Kidney capillary endothelial cell (primary cell): ENCODE measurements at places on chromosomes 12 and 14.

DNA sequence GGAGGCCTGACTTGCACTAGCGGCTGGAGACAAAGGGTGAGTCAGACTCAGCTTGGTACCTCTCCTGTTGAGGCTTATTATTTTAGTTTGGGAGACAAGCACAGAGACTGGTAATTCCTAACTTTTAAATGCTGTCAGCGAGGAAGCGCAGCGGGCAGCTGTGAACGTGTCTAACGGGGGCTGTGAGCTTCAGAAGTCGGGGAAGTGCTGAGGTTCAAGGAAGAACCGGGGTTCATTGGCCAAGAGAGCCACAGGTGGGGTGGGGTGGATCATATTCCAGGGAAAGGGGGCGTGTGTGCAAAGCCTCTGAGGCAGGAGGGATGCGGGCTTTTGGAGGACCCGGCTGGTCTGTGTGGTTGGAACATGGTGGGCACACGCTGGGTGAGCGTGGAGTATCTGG, 36.1 kb upstream of the ADGRD1 start:
- no peak for DNase-seq

- DNase-seq: no peak
Observed at GRCh38 chr12:16384732-16385131, 37.3 kb downstream of the MGST1 start.

- DNase-seq: no peak
Observed at GRCh38 chr12:58487255-58487654, 433.0 kb downstream of the LRIG3 start.

DNA sequence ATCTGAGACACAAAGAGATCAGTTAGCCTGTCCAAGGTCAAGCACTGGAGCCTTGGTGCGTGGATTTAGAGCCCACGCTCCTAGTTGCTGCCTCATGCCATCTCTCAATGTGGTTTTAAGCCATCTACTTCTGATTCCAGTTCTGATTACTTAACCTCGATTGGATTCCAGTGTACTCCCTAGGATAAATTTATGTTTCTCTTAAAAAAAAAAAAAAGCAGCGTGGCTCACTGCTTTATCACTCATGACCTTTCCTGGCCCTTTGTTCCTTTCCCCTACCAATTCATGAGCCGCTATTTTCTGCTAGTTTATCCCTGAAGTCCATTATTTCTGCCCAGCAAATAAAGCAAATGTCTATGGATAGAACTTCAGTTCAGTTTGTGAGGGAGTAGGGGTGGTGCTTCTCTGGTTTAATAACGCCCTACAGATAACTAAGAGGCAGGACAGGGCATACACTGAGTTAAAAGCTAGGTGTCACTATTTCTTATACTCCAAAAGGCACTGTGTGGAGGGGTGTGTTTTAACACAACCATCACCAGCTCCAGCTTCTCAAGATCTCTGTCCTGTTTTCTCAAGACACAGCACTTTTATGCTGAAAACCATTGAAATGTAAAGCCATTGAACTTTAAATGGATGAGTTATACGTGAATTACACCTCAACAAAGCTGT, 9.8 kb upstream of the PARP11 start:
- DNase-seq: peak; percentile 6

GRCh38 chr14:105181549-105182295, 610 bp upstream of the NUDT14 start:
- DNase-seq: no peak

GRCh38 chr14:80388980-80389711, 177.8 kb upstream of the DIO2 start:
- no peak for DNase-seq

GRCh38 chr12:49767333-49767732, 26.0 kb downstream of the TMBIM6 start:
- no peak for DNase-seq

DNA sequence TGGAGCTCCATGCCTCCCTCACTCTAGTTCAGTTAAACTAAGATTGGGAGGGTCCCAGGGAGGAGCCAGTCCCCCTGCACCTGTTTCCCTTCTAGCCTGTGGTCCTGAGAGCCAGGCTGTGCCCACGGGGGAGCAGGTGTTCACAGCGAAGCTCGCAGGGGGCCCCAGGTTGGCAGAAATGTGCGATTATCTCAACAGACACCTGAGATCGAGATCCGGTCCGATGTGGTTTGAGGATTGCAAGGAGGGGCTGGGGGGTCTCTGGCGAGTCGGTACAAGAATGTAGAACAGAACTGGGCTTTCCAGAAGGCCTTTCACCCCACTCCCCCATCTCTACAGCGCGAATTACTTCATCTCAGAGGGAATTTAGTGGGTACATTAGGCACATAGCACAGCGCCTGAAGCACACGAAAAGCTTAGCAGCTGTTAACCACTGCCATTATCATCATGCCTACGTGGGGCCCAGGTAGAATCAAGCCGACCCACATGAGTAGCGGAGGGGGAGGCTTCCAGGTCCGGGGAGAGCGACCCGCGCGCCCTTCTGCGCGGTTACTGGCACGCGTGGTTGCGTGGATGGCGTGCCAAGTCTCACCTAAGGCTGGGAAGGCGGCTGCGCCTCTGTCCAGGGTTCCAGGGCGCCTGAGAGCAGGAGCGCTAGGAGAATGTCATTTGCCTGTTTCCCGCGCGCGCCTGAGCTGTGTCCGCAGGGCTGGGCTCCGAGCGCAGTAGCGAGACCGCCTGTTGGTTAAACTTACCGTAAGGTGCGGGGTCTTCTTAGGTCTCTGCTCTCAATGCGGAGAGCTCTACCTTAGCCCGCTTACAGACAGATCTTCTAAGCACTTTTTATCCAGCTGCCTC, 1539.5 kb upstream of the TMEM132C start:
- DNase-seq: no peak

DNA sequence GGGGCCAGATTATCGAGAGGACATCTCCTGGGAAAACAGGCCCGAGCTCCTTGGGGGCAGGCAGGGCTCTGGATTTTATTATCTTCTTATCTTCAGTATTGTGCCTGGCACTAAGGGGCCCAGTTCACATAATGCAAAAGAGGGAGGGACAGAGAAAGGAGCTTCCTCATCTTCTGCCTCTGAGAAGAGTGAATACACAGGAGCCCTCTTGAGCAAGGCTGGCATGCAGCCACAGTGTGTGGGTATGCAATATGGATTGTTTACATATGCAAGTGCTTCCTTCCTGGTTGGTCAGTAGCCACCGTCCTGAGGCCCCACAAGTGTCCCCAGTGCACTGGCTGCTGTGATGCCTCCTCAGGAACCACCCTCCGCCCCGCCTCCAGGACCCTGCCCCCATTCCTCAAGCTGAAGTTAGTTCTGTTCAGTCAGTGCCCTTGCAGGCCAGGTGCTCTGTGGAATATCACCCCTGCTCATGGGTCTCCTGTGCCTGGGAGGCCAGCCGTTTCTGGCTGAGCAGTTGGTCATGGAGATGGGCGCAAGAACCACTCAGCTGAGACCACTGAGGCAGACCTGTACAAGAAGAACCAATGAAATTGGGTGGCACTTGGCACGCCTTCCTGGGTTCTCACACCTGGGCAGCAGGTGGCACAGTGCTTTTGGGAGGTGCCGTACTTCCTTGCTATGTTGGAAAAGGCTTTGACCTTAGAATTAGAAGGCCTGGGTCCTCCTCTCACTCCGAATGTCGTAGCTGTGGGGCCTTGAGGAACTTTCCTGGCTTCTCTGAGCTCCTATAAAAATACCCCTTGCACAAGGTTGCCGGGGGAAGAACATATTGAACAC, 35.1 kb upstream of the ACTN1 start:
- DNase-seq: no peak

DNA sequence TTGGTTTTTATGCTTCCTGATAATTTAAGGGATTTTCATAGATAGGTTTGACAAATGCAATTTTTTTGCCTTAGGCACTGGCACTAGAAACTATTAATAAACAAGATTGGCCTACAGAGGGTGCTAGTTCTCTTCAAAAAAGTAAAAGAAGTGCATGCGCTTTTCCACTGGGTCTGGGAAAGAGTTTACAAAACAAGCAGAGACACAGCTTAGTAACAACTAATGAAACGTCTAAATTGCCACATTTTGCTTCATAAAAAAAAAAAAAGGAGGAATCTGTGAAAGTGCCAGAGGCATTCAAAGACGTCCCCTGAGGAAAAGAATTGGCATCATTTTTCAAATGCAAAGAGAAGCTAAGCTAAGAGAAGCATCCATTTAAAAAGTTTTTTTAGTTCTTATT, 58.3 kb upstream of the EEA1 start:
- DNase-seq: peak; percentile 58

DNA sequence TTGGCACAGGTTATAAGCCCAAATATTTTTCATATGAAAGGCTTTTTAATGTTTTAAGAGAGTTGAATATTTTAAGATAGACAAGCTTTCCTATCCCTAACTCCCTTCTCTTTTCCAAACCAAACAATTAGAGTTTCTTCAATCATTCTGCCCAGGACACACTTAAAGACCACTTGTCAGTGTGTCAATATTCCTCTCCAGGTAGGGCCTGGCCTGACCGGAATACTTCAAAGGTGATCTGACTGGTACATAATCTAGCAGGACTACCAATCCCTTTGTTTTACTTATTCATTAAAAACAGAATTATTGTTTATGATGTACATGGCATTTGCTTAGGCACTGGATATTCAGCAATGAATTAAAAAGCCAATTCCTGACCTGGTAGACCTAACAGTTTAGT, 24.2 kb upstream of the SNRPF start:
- no peak for DNase-seq

GRCh38 chr12:92404921-92405320, 259.3 kb upstream of the BTG1 start:
- no peak for DNase-seq

DNA sequence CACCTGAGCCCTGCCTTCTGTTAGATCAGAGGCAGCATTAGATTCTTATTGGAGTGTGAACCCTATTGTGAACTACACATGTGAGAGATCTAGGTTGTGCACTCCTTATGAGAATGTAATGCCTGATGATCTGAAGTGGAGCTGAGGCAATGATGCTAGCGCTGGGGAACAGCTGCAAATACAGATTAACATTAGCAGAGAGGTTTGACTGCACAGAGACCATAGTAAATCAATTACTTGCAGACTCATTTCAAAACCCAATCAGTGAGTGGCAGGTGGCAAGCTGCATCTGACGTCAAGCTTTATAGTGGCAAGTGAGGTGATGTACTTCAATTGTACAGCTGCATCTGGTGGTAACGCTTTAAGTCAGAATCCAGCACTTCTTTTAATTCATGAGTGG, 141.6 kb downstream of the GPHN start:
- DNase-seq: no peak

- no peak for DNase-seq
Observed at GRCh38 chr12:96327889-96328288, 72.3 kb downstream of the CDK17 start.

- no peak for DNase-seq
Observed at GRCh38 chr12:58593557-58594304, 326.6 kb downstream of the LRIG3 start.

DNA sequence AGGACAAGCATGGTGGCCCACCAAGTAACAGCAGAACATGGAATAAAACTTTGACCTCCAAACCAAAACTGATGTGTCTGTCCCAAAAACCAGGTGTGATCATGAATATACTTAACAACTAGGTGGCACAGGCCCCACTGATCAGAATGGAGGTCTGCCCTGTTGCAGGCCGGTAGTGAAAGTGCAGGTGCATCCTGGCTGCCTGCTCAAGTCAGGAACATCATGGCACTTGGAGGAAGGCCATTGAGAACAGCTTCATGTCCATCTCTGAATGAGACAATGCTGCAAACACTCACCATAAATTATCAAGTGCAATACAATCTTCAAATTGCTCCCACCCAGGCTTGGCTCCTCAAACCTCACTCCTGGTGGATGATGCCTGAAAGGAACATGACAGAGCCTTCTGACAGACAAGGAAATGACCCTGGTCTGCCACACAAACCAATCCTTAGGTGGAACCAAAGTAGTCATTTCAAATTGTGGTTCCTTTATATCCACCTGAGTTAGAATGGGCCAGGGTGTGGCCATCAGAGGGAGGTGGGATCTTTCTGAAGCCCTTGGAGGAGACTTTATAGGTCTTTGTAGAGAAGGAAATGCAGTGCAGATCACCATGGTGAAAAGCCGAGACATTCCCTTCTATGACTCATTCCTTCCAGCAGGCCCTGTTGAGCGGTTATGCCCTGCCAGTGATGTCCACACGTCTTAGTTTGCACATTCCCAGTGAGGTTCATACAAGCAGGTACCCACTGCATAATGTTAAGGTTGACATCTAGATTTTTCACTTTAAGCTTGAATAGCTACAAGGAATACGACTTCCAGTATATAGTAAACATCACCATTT, 36.0 kb downstream of the EGLN3 start:
- DNase-seq: peak; percentile 72

GRCh38 chr12:14384783-14385638, 19.5 kb downstream of the ATF7IP start:
- peak; percentile 18 for DNase-seq

- DNase-seq: peak; percentile 73
Observed at GRCh38 chr12:132285991-132286681, 43.3 kb downstream of the GALNT9 start.

DNA sequence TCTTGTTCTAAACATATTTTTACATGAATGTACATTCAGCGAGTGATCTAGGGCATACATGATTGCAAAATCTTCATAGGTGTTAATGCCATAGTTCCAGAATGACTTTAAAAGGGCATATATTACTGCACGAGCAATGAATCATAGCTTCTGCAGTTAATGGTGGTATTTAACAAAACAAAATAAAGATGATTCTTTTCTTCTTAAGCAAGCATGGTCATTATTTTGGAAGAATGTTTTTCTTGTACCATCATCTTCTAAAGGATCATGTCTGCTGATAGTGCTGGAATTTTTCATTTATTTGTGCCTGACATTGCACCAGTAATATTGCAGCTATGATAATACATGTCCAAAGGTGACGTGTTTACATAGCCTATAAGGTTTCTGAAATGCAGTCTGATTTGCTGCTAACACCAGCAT, 388.6 kb downstream of the CCDC91 start:
- DNase-seq: no peak

DNA sequence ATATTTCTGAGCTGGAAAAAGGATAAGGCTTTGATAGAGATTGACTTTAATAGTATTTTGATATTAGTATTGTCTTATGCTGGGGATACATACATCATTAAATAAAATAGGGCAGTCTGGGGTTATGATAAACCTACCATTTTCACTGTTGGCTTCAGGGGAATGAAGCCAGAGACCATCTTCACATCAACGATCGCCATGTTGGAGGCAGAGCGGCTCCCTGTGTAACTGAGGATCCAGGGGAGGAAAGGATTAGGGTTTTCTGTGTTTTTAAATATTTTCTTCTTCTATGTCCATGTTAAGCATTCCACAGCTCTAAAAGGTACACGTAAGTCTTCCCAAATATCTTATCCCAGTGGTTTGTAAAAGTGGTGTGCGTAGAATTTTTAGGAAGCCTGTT, 45.4 kb downstream of the A2M start:
- DNase-seq: no peak

- DNase-seq: no peak
Observed at GRCh38 chr14:85279407-85279806, 250.5 kb upstream of the FLRT2 start.

GRCh38 chr12:6265038-6265405, 45.5 kb upstream of the PLEKHG6 start:
- DNase-seq: no peak

- DNase-seq: peak; percentile 59
Observed at GRCh38 chr12:62438098-62438692, 28.4 kb upstream of the MON2 start.

GRCh38 chr12:105522166-105522825, 191.8 kb downstream of the C12orf75 start:
- DNase-seq: no peak
